Right kidney (tissue), 9 donors: ENCODE measurements at places on chromosomes 3 and 15.

GRCh38 chr3:148962513-148962912 is 28.8 kb upstream of the GYG1 start:
- DNase-seq: no peak

- no peak for DNase-seq
Observed at GRCh38 chr3:112333002-112333380, at the start of gene CD200. TSS of gene CD200 (plus strand) at chr3:112333156. CDS start at chr3:112333213, 57 bp downstream.

DNA sequence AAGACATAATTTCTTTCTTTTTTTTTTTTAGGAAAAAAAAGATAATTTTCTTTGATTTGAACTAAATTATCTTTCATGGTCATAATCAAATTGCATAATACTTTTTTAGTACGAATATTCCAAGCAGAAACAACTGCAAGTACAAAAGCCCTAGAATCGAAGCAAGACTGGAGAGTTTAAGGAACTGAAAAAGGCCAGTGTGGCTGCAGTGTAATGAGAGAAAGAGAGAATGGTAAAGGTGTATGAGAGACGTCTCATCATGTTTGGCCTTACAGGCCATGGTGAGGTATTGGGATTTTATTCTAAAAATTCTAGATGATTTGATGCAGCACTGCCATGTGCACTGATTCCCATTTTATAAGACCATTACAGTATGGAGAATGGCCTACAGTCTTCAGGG is 180.9 kb downstream of the SUCNR1 start:
- no peak for DNase-seq

GRCh38 chr3:39193391-39193790 is 996 bp upstream of the XIRP1 start:
- no peak for DNase-seq

DNA sequence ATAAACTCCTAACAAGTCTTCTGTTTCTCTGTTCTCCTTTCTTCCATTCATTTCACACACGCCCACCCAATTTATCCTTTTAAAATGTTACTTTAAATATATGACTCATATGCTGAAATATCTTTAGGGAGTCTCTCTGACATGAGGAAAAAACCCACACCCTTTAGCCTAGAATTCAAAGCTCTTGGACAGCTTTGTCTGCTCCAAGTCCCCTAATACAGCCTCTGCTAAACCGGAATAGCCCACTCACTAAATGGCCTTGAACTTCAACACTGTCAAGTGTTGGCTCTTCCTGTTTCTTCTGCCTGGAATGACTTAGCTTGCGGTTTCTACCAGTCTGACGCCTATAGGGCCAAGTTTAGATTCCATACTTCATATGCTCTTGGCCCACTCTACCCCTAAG is 3.3 kb upstream of the CD96 start:
- DNase-seq: no peak

GRCh38 chr3:48428572-48429316 is 1.1 kb downstream of the PLXNB1 start:
- DNase-seq: peak; percentile 84

GRCh38 chr3:182257361-182257760 is 535.9 kb upstream of the ATP11B start:
- no peak for DNase-seq

GRCh38 chr3:188673646-188674186 is 498.1 kb upstream of the TPRG1 start:
- DNase-seq: no peak

DNA sequence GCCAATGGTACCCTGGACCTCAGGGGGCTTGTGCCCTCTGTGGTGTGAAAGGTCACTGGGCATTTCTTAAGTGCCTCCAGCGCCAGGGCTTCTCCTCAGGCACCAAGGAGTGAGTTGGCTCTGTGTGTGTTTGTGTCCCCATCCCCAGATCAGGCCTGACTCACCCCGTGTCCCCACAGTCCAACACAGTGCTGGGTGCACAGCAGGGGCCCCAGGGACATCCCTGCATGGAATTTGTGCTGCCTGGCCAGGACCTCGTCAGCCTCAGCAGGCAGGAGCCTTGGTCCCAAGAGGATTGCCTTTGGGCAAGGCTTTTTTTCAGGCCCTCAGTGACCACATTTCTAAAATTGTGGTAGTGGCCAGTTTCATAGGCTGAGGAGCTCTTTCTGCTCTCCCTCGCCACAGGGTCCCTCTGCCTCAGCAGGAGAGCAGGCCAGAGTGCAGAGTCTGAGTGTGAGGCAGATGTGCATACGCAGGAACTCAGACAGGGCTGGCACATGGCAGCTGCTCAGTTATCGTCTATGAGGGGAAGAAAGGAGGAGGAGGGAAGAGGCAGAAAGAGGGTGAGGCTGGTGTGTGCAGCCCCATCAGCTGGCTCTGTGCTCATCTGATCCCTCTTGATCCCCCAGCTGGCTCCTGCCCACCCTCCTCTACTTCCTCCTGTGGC is 215.6 kb downstream of the RPLP1 start:
- DNase-seq: no peak

DNA sequence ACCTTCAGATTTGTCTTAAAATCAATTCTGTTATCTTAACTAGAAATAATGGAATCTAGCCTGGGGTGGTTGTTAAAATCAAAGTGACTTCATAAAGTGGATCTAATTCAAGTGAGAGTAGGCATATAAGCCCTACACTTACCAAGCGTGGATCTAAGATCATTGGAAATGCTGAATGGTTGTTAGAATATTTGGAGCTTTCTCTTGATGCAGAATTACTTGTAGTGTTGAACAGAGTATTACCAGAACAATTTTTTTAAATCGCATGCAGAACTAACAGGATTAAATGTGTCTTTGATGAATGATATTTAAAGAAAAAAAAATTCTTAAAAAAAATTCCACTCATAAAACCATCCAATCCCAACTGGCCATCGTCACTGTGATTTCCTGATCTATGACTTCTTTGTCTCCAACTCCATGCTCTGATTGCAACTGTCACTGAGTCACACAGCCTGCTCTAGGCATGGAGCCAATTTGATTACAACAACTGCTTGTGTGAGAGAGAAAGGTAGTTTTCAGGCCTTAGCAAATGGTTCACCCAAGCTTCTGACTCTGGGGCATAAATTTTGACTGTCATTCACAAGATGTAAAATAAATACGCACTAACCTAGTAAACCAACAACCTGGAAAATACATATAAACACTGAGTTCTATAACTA is 25.9 kb upstream of the SPRED1 start:
- DNase-seq: no peak

- DNase-seq: no peak
Observed at GRCh38 chr3:152241142-152242017, 27.3 kb upstream of the MBNL1 start.

DNA sequence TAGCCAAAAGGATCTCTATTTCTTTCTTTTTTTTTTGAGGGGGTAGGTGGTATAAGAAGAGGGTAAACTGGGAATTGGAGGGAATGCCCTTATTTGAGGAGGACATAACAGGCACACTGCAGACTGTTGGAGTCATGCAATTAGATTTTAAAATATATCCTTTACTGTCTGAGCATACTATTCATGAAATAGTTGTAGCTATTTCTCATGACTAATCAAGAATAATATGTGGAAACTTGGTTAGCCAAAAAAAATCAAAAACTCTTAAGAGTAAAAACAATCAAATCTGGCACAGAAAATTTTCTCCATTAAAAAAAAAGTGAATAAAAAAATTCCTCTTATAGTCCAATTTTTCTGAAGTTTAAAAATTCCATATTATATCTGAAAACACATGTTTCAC is 174.9 kb downstream of the SCAPER start:
- no peak for DNase-seq

DNA sequence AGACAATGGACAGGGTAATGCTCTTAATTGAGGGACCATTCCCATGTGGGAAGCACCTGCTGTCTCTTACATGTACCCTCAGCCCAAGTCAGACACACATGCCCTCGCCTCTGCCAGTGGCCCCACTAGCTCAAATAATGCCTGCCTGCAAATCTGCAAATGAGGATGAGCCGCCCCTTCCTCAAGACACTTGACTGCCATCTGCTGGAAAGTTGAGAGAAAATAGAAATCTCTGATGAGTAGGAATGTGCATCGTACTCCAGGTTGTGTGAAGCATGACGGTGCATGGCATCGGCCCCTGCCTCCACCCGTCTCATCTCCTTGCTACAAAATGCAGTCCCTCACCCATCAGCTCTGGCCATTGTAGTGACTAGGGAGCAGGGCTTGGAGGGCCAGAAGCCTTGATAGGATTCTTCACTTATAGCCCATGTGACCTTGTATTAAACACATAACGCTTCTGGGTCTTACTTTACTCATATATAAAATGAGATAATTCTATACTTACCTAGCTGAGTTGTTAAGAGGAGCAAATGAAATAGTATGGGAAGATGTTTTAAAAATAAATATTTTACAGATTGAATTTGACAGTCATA is 6.3 kb upstream of the SCN5A start:
- peak; percentile 38 for DNase-seq

- no peak for DNase-seq
Observed at GRCh38 chr3:180188512-180189309, 152.0 kb upstream of the PEX5L start.

DNA sequence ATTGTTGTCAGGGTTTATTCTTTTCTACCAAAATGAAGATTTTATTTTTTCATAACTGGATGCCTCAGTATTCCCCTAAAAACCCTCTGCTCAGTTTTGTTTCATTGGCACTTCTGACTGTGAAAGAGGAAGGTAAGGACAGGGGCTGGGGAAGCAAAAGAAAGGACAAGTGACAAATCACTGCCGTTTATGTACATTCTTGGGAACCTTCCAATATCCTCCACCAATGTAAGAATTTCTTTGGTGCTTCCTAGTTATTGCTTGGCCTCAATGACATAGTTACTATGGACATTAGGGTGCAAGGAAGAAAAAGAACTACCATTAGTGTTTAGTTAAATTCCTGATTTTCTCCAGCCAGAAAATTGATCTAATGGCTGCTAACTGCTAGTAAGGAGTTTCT is 131.0 kb upstream of the C15orf61 start:
- no peak for DNase-seq

DNA sequence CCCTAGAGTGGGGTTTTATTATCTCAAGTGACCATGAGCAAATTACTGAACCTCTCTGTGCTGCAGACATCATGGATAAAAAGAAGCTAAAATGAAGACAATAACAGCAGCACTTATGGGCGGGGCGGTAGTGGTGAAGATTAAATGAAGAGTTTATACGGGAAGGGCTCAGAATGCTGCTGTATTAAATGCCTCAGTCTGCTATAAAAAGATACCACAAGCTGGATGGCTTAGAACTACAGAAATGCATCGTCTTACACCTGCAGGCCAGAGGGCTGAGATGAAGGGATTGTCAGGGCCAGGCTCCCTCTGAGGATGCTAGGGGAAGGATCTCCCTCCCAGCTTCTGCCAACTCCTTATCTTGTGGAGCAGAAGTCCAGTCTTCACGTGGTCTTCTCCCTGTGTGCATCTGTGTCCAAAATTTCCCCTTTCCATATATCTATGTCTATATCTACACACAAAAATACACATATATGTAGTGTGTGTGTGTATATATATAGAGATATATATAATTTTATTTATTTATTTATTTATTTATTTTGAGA is 2.9 kb downstream of the ALG1L2 start:
- DNase-seq: no peak

DNA sequence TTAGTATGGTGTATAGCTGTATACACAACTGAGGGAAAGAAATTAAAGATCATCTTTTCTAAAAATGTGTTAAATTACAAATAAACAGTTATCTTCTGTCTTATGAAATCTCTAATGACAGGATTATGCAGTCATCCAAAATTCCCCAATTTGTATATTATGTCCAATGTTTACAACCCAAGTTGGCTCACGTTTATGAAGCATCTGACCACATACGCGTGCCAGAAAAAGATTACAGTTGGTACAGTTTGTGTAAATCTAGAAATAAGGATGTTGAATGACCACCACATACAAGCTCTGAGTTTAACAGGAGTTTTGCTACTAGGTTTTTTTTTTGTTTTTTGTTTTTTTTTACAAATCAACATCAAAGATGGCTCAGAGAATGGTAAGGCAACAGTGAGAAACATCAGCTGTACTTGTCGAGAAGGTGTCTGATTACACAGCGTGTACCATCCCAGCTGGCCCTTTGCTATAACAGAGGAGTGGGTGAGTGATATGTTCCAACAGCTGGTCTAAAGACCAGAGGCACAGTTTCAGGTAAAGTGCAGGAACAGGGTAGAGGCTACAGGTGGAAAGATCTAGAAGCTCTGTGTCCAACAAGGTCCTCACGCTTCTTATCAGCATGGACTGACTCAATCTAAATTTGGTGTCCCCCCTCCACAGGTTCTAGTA is 47.1 kb downstream of the USF3 start:
- DNase-seq: no peak

DNA sequence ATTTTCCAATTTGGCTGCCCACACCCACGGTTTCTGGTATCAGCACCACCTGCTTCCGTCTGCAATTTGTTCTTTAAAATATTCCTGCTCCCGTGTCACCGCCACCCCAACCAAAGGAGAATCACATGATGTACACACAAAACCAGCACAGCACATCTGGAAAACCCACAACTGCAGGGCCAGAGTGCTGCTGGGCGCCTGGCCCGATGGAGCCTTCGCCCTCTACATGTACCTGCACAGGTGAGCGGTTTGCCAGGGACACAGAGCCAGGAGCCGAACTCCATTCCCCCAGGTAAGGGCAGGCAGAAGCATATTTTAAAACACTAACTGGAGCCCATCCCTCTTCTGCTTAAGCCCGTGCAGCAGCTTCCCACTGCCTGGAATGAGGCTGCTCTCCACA is 75.6 kb downstream of the ADAMTS17 start:
- no peak for DNase-seq

- no peak for DNase-seq
Observed at GRCh38 chr3:166456286-166456685, 619.1 kb upstream of the BCHE start.
